ENCODE measurements at places on chromosomes 2 and 18.

- no peak for DNase-seq
Observed at GRCh38 chr2:127641846-127642507, 4.0 kb upstream of the GPR17 start.

- peak; percentile 13 for DNase-seq
Observed at GRCh38 chr2:119174216-119174992, 15.9 kb upstream of the C1QL2 start.

- no peak for DNase-seq
Observed at GRCh38 chr2:128619471-128620325, 301.0 kb upstream of the HS6ST1 start.

DNA sequence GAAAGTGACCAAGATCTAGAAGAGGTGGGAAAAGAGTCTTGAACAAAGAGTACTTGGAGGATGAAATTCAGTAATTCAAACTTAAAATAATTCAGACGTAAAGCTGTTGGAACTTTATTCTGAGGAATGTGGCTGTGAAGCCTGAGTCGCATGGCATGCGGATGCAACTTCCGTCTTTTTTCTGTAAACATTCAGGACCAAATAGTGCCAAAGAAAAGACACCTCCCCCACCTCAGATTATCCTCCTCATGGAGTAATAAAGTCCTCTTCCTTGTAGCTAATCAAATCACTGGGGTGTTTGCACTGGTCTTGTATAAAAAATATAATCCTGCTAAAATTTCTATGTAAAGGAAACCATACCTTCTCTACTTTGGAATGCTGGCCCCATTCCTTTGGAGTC lies 790.4 kb downstream of the TSN start:
- no peak for DNase-seq

DNA sequence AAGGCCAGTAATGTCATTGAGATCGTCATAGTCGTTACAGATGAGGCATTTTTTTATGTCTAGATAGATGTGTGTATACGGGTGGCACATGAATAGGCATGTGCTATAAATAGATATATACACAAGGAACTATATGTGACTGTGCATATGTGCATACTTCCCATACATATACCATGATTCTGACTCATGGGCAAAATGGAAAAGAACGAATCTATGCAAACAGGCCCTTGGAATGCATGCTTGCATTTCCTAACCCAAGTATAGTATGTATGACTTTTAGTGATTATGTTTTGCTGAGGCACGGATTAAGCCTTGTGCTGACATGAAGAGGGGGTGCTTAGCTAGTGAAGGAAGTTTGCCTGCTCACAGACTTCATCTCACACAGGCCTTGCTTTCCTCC lies 111.7 kb downstream of the BCL11A start:
- no peak for DNase-seq

GRCh38 chr18:48011926-48012465 lies 81.5 kb upstream of the SMAD2 start:
- no peak for DNase-seq

DNA sequence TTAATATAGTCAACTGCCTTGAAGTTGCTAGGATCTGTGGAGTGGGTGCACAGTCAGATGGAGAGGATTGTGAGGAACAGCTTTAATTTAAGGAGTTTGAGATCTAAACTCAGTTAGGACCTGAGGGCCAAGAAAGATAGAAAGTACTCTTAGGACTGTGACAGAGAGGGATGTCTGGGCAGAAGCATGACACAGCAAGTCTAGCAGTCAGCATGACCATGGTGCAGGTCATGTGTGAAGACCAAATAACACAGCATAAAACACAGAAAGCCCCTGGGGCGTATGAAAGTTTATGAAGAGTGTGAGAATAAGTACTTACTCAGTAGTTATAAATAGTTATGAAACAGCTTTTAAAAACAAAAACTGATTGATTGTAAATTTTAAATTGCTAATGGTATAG lies 107.2 kb downstream of the GALNT1 start:
- DNase-seq, result no peak

GRCh38 chr18:41077076-41077475 lies 878.0 kb upstream of the PIK3C3 start:
- DNase-seq, result no peak

All from activated naive CD4-positive, alpha-beta T cell (primary cell).